GM23248 (cell line): ENCODE measurements at places on chromosomes 3 and 15. TPM values are rescaled to one million over a fixed set of nuclear protein-coding genes. Genes with fewer than 3 reads are reported as not detected.
A peak's percentile ranks its signal among the peaks of the same experiment; 100 is the strongest.

DNA sequence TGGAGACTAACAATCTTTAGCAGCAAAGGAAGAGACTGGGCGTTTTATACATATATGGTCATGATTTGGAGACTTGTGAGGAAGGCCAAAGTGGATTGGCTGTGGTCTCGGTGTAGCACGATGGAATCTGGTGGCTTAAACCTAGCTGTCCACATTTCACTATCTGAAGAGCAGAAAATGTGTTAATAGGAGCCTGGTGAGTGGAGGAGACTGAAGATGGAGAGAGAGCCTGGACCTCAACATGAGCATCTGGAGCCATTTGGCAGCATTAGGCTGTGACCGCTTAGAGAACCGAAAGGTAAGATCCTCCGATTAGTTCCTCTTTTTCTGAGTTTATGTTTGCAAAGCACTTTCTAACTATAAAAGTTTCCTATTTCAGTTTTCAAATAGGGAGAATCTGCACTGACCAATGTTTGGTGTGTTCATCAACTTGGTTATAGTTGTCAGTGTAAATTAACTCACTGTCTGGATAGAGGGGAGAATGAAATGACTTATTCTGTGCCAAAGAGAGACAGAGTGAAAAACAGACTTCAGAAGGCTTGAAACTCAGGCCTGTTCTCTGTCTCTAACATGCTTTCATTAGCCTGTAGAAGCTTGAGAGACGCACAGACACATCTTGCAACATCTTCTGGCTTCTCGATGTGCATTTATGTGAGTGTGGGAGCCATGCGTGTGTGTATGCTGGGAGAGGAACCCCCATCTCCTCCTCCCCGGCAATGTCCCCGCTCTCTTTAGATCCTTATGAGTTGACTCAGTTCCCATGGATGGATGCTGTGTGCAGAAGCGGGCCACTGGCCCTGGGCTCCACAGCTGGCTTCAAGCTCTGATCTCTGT, 244.7 kb upstream of the TBL1XR1 start:
- peak; percentile 40 for DNase-seq

- DNase-seq: no peak
Observed at GRCh38 chr15:71353171-71353570, 237.9 kb downstream of the THSD4 start.

DNA sequence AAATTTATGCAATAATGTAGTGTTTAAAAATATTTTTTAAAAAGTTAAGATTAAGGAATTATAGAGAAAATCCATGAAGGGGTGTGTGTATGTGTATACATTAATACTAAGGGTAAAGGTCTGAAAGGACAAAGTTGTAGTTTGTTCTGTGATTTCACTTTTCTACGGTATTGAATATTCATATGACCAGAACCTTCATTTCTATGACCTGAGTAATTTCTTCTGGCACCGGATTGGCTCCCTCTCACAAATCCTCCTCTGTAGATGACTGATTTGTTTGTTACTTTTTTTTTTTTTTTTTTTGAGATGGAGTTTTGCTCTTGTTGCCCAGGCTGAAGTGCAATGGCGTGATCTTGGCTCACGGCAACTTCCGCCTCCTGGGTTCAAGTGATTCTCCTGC, 20.9 kb downstream of the GMPS start:
- DNase-seq: peak; percentile 69

- peak; percentile 83 for DNase-seq
Observed at GRCh38 chr3:195106418-195106906, 164.5 kb downstream of the XXYLT1 start.

DNA sequence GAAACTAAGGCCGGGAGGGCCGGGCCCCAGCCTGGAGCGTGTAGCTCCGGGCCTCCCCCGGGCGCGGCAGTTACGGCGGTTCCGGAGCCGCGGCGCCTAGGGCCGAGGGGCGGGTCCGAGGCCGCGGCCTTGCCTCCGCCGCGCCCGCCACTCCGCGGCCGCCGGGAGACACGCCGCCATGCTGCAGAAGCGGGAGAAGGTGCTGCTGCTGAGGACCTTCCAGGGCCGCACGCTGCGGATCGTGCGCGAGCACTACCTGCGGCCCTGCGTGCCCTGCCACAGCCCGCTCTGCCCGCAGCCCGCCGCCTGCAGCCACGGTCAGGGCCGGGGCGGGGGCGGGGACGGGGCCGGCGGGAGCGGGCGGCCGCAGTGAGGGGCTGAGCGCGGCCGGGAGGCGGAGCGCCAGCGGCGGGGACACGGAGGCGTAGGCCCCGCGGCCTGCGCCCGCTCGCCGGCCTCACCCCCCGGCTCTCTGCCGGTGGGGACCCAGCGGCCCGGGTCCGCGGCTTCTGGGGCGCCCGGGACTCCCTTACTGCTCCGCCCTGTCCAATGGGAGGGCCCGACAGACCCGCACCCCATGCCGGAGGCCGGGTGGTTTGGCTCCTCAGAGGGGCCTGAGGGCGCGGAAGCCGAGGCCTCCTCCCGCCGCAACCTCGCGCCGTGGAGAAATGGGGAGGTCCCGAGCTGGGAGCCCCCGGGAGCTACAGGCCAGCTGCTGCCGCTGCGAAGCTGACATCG, at the start of gene DIS3L:
DIS3L (plus strand) TSS at position 150 of the 738 bp plus-strand sequence; CDS start at position 179, 29 bp downstream.
- DNase-seq: peak; percentile 67

GRCh38 chr3:140014831-140015495, 80.0 kb downstream of the CLSTN2 start:
- DNase-seq: no peak

- peak; percentile 82 for DNase-seq
Observed at GRCh38 chr15:38768970-38769369, 204.4 kb upstream of the RASGRP1 start.

DNA sequence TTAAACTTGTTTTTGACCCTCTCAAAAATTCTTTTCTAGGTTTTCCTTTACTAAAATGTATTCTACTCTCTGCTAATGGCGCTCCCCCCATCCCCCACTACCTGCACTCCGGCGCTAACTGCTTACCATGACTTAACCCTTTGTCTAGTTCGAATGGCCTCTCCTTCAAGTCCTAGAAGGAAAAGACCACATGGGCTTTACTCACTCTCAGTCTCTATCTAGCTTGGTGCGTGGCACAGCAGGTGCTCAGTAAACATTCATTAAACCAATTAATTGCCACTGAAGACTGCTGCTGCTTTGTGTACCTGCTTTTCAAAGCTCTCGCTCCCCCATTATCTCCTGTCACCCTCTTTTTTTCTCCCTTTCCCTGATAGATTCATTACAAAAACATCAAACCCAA, 457.7 kb upstream of the THRB start:
- no peak for DNase-seq

DNA sequence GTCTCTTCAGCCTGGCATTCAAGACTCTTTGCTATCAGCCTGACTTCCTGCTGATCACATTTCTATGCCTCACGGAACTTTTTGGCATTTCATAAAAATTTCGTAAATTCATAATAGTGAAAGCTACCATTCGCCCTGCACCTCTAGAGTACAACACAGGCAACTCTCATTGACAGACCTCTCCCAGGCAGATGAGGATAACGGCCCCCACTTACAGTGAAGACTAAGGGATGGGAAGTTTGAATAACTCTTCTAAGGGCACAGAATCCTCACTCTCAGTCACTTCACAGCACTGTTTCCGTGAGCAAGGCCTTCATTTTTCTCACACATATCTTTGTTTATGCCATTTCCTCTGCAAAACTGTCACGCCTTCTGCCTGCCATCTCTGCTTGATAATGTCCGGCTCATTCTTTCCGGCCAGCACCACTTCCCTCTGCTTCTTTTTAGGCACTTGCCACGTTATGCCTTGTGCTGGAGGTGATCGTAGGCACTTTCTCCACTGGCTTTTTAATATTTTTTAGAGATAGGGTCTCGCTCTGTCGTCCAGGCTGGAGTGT, 224.1 kb upstream of the HES1 start:
- no peak for DNase-seq

GRCh38 chr3:143634427-143634826, 213.8 kb downstream of the SLC9A9 start:
- DNase-seq: no peak

DNA sequence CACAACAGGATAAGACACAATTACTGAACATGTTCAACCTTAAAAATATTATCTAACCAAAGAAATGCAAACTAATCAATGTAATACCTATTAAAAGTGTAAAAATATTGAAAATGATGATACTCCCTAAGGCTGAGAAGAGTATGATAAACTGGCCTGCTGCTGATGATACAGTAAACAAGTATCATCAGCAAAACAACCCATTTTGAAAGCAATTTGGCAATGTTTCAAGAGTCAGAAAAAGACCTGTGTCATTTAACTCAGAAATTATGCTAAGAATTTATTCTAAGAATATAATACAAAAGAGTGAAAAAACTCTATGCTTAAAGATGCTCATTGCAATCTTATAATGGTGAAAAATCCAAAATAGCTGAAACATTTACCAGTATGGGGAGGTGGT, 22.1 kb downstream of the CCDC191 start:
- no peak for DNase-seq

DNA sequence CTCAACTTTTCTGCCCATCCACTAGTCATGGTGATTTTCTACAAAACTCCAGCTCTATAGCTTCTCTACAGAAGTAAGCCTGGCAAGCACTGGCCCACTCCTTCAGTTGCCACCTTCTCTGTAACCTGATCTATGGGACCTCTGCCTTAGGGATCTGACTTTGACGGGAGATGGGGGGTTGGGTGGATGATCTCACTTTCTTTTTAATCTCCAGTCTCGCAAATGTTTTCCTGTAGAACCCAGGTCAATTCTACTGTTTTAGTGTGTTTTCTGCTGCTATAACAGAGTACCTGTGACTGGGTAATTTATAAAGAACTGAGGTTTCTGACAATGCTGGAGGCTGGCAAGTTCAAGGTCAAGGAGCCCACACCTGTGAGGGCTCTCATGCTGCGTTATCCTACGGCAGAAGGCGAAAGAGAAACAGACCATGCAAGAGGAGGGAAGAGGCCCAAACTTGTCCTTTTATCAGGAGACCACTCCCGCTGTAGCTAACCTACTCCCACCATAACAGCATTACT, 189.9 kb upstream of the THRB start:
- DNase-seq: no peak

GRCh38 chr3:184506561-184506991, 55.0 kb upstream of the EPHB3 start:
- peak; percentile 51 for DNase-seq

GOLGA8G gene
- under 0.01 TPM in 1 of 2 replicates, not detected in the other for total RNA-seq

CFAP91 gene
- total RNA-seq: not detected in 2 replicates

NOX5 gene
- total RNA-seq: 0.11 TPM in 1 of 2 replicates, not detected in the other

LTF gene
- not detected in 2 replicates for total RNA-seq
